GM23338 (cell line): ENCODE measurements at places on chromosomes 1 and 21. TPM values are rescaled to one million over a fixed set of nuclear protein-coding genes. Genes with fewer than 3 reads are reported as not detected.

Gene CFHR2
- total RNA-seq = not detected in 2 replicates

Gene GPR37L1
- total RNA-seq = 0.21 TPM in 1 of 2 replicates, not detected in the other

DNA sequence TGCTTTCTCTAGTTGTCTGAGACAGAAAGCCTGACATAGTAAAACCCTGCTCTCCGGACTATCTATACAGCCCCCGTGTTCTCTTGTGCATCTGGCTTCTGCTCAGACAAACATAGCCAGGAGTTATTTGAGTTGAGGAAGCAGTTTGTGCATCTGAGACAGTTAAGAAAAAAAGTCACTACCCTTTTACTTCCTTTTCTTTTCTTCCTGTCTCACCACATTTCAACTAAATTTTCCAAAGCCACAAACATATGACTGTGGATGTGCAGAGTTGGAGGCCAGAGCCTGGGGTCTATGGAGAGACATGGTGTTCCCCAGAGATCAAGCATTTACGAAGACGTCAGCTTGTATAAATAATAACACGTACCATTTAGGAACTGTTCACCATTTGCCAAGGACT is 158.5 kb upstream of the FGGY start:
- no peaks in the 10 kb centered on the region for H3K36me3 ChIP-seq
- no peaks in the 10 kb centered on the region for H3K27me3 ChIP-seq
- H3K27ac ChIP-seq = no peak overlapping the region

Gene PTBP2
- 97.1 and 108 TPM in 2 replicates for total RNA-seq

Gene REN
- not detected in 2 replicates for total RNA-seq

GRCh38 chr1:246159279-246160227 is 347.5 kb downstream of the SMYD3 start:
- H3K27ac ChIP-seq = no peak overlapping the region
- no peaks in the 10 kb centered on the region for H3K36me3 ChIP-seq
- no peak overlapping the region for H3K4me3 ChIP-seq
- H3K27me3 ChIP-seq = no peaks in the 10 kb centered on the region
- no peak for DNase-seq
- H3K4me1 ChIP-seq = peaks cover 11% of the 10 kb centered on the region; the same call in 1 of the 2 replicates

- peaks cover 24% of the 10 kb centered on the region for H3K27me3 ChIP-seq
- H3K4me3 ChIP-seq = peak overlapping the region; percentile 55
- no peaks in the 10 kb centered on the region for H3K36me3 ChIP-seq
- no peaks in the 10 kb centered on the region for H3K4me1 ChIP-seq
- peak; percentile 93 for DNase-seq
Measured at GRCh38 chr1:6148497-6149241, 31.5 kb downstream of the CHD5 start.

GRCh38 chr21:46057111-46057709 is 40.7 kb upstream of the COL6A2 start:
- no peaks in the 10 kb centered on the region for H3K27me3 ChIP-seq
- DNase-seq = no peak
- no peaks in the 10 kb centered on the region for H3K36me3 ChIP-seq

Gene LHX8
- 0.27 and 0.73 TPM in 2 replicates for total RNA-seq
